ENCODE measurements at places on chromosomes 2 and 18.

DNA sequence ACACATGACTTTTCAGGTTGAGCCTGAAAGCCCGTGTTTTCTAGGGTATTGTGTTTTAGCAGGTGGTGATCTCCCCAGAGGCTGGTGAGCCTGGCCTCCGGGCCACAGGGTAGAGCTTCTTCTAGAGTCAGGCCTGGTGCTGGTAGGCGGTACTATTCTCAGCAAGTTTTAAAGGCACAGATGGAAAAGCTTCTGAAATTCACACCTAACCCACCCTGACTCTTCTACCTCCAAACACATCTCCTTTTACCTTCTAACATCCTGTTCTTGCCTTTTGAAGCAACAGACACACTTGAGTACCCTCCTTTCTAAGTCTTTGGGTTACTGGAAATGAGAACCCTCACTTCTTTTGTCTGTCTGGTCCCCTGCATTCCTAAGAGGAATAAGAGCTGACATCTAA is 191.1 kb downstream of the SETBP1 start:
- DNase-seq: no peak

DNA sequence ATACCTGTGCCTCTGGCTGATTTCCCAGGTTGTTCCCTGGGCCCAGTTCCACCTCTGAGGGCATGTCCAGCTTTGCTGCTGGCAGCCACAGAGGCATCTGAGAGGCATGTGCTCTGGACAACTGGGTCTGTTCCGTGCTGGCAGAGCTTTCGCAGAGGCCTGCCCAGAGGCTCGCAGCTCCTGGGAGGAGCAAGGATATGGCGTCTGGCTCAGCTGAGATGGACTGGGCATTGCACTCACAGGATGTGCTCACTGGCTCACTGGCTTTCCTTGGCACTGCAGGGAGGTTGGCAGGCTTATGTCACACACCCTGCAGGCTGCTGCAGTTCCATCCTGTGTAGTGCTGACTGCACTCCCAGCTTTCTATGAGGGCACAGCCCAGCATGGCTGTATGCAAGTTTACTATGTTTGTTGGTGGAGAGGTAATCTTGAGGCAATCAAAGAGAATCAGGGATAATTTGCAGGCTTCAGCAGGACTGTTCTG is 172.3 kb downstream of the PRKCE start:
- DNase-seq: no peak

- DNase-seq: no peak
Measured at GRCh38 chr2:19048593-19049266, 309.7 kb downstream of the OSR1 start.

- no peak for DNase-seq
Measured at GRCh38 chr2:12501469-12502158, 215.1 kb upstream of the TRIB2 start.

GRCh38 chr2:3758906-3759305 is 55.5 kb downstream of the DCDC2C start:
- DNase-seq: no peak

DNA sequence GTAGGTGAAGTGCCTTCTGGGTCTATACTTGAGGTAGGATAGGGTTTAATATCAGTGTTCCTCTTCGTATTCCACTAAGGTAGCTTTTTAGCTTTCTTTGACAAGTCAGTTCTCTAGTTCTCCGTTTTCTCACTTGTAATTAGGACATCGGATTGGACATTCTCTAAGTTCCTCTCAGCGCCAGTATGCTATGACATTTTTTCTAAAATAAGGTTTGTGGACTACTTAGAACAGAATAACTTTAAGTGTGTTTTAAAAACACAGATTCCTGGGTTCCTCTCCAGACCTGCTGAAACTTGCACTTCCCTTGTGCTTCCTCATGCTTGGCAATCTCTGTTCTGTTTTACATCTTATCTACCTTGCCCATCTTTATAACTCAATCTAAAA is 69.3 kb upstream of the YWHAQ start:
- no peak for DNase-seq

- DNase-seq: no peak
Measured at GRCh38 chr2:102520009-102520408, 47.0 kb downstream of the SLC9A4 start.

GRCh38 chr18:46953195-46953594 is 35.8 kb downstream of the KATNAL2 start:
- no peak for DNase-seq
